Right renal pelvis (tissue), 4 donors: ENCODE measurements at places on chromosomes 4 and X. TPM values are rescaled to one million over a fixed set of nuclear protein-coding genes. Genes with fewer than 3 reads are reported as not detected.

GRCh38 chrX:106178826-106179225 is 10.7 kb downstream of the PWWP3B start:
- DNase-seq, result no peak

GRCh38 chrX:118225711-118226428 is 109.3 kb upstream of the KLHL13 start:
- no peak for DNase-seq

DNA sequence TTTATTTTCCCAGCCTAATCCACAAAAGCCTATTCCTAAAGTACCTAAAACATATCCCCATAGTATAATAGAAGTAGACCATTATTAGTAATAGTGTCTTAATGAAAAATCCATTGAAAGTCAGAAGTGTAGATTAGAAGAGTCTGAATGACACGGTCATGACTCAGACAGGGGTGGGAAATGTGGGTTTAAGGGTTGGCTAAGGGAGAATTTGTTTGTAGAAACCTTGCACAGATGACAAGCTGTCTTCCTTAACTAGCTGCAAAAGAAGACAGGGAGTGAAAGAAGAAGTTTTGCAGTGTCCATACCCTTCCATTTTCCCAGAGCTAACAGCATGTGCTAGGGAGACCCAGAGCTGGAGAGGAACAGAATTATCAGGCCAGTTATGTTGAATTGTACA is 242.7 kb upstream of the ETNPPL start:
- no peak for DNase-seq

DNA sequence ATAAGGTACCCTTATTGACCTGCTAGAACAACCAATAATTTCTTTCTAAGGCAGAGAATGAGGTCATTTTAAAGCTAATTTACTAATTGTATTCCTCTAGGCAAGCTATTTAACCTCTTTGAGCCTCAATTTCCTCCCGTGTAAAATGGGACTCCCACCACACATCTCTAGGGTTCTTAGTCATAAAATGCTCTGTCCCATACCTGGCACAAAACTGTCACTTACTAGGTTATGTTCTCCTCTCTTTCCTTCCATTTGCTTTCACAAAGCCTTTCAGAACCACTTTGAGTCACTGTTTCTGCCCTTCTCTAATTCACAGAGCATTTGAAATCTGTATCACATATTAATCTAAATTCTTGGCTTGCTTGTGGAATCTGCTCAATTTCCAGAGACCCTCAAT is 2.4 kb upstream of the GPR82 start:
- DNase-seq, result no peak

Gene GAK
- 54.6 TPM for polyA plus RNA-seq
